Lung (tissue), 17 donors: ENCODE measurements at places on chromosomes 7 and 10. TPM values are rescaled to one million over a fixed set of nuclear protein-coding genes. Genes with fewer than 3 reads are reported as not detected.

EGR2 gene
- total RNA-seq = 7.8 TPM

HHEX gene
- 16.8 TPM for total RNA-seq

GRCh38 chr10:119651514-119652360, 557 bp downstream of the BAG3 start:
- peak overlapping the region; percentile 100 for H3K27ac ChIP-seq
- H3K4me1 ChIP-seq = peaks cover 16% of the 10 kb centered on the region
- peak; percentile 47 for DNase-seq
- H3K27me3 ChIP-seq = no peaks in the 10 kb centered on the region
- H3K36me3 ChIP-seq = no peaks in the 10 kb centered on the region
- H3K4me3 ChIP-seq = peak overlapping the region; percentile 98

- no peak overlapping the region for H3K27ac ChIP-seq
- DNase-seq = no peak
- H3K36me3 ChIP-seq = peaks cover 2% of the 10 kb centered on the region
- no peaks in the 10 kb centered on the region for H3K27me3 ChIP-seq
- no peaks in the 10 kb centered on the region for H3K4me1 ChIP-seq
- no peak overlapping the region for H3K4me3 ChIP-seq
Measured at GRCh38 chr7:1985042-1985441, 247.7 kb downstream of the MAD1L1 start.

DNA sequence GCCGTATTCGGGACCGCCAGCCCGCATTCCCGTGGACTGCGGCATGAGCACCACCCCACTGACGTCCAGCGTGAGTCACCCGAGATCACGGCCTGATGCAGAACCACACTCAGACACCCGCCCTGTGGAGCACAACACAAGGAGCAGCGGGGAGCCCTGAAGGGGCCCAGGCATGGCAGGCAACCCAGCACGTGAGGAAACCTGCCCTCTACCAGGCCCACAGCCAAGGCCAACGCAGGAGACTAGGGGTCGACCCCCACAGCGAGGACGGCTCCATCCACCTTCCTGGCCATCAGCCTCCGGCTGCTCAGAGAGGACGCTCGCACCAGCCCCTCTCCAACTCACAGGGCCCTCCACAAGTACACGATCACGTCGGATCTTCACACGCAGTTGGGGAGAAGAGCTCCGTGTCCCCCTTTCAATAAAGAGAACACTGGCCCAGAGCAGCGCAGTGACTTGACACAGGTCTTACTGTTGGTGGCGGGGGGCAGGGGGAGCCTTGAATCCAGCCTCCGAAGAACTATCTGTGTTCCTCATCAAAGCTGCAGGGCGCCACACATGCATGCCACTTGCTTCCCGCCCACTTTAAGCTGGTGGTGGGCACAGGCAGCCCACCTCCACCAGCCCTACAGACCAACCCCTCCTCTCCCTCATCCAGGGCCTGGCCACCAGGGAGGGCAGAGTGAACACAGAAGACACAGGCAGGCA, 22.0 kb downstream of the MAD1L1 start:
- peak; percentile 10 for DNase-seq
- no peaks in the 10 kb centered on the region for H3K4me1 ChIP-seq
- no peak overlapping the region for H3K4me3 ChIP-seq
- H3K27me3 ChIP-seq = no peaks in the 10 kb centered on the region
- H3K27ac ChIP-seq = no peak overlapping the region

DNA sequence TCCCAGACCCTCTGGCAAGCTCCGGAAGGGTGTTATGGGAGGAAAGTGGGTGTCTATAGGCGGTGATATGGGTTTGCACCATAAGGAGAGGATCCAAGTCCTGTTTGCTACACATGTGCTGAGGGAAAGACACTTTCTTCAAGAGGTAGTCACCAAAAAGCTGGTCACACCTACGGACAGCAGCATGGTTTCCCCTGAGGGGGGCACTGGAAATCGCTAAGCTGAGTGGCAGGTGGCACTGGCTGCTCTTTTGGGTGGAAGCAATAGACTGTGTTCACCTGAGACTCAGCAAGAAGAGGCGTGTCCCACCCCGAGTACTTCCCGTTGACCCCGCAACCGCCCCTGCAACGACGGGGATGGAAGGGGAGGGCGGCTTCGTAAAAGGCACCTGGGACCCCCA, 1.8 kb upstream of the FOXI2 start:
- H3K4me3 ChIP-seq = no peak overlapping the region
- DNase-seq = no peak
- H3K27me3 ChIP-seq = peaks cover 31% of the 10 kb centered on the region

GRCh38 chr7:18638594-18639452, 143.3 kb downstream of the HDAC9 start:
- DNase-seq = no peak
- H3K27me3 ChIP-seq = no peaks in the 10 kb centered on the region
- H3K36me3 ChIP-seq = no peaks in the 10 kb centered on the region

- no peaks in the 10 kb centered on the region for H3K36me3 ChIP-seq
- peaks cover 7% of the 10 kb centered on the region for H3K27me3 ChIP-seq
- peaks cover 6% of the 10 kb centered on the region for H3K4me1 ChIP-seq
- DNase-seq = no peak
- no peak overlapping the region for H3K4me3 ChIP-seq
Measured at GRCh38 chr10:100372415-100373297, 25.6 kb downstream of the SCD start.

DNA sequence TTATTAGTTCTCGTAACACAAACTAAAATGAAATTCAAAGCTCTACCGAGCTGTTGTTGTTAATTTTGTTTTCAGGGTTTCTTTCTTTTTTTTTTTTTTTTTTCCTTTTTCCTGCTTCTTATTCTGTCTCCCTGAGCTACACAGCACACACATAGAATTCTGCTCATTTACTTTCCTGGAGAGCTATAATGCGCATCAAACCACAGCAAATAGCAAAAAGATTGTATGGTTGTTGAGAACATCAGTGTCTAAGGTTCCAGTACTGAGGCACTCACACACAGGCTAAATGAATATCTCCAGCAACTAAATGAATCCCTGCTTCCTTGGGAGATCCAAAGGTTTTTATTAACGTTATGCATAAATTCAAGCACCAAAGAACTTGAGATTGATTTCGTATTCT, 418.3 kb downstream of the PLXDC2 start:
- no peak for DNase-seq
- H3K4me3 ChIP-seq = no peak overlapping the region
- H3K27ac ChIP-seq = no peak overlapping the region
- no peaks in the 10 kb centered on the region for H3K4me1 ChIP-seq

- H3K4me1 ChIP-seq = no peaks in the 10 kb centered on the region
- H3K27me3 ChIP-seq = peaks cover 85% of the 10 kb centered on the region
- no peak for DNase-seq
Measured at GRCh38 chr7:27242555-27243339, at the start of gene EVX1. Gene EVX1 (plus strand): TSS chr7:27242802. CDS start chr7:27243031, 229 bp downstream.
